ENCODE measurements at places on chromosomes 16 and 17.
A peak's percentile ranks its signal among the peaks of the same experiment; 100 is the strongest.

- DNase-seq: no peak
Observed at GRCh38 chr16:12828206-12828605, 24.5 kb upstream of the CPPED1 start.

- no peak for DNase-seq
Observed at GRCh38 chr17:3025421-3026124, 37.8 kb downstream of the OR1D5 start.

GRCh38 chr17:34306466-34306865 is 12.8 kb upstream of the CCL8 start:
- DNase-seq: no peak

DNA sequence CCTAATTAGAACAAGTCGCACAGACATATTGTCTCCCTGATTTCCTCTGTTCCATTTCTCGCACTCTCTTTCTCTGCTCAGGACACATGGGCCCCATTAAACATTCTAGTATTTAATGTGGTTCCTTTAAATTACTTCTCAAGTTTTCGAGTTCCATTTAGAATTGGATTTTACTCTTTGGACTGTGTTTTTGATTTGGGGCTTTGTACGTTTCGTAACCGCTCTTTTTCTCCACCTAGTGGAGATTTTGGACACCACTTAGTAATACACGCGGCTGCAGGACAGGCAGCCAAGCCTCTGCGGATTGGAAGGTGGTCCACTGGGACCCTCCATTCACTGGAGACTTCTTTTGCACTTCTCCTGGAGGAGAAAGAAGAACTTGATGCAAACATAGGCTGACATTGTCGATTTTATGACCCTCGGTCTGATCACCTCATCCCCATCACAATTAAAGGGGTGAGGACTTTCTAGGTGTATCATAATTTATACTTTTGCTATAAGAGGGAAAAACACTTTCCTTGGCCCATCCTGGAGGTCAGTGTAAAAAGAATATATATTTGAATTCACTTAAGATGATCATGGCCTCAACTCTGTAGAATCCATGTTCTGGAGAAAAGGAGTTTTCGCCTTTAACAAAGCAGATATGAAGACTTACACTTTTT is 85.7 kb downstream of the NOG start:
- DNase-seq: peak; percentile 77

DNA sequence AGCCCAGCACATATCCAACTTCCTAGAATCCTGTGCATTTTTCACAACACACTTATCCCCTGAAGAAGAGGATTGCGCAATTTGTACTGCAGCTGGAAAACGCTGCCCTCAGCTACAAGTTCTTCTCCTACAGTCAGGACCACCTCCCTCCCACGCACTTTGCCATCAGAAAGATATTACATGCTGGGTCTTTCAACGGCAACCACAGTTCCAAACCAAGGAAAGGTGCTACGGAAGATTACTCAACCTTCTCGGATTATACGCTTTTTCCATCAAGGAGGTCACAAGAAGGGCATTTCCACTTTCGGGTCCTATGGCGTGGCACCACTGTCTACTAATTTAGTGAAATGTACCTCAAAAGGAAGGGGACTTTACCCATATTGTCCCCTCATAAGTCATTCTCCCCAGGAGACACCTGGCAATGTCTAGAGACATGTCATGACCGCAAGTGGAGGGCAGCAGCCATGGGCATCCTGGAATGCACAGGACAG is 35.2 kb downstream of the USP7 start:
- no peak for DNase-seq

- no peak for DNase-seq
Observed at GRCh38 chr16:54546521-54546920, 259.9 kb upstream of the IRX3 start.

- DNase-seq: no peak
Observed at GRCh38 chr16:10646581-10647263, 48.0 kb downstream of the TEKT5 start.

GRCh38 chr16:80208015-80208414 is 332.8 kb upstream of the DYNLRB2 start:
- DNase-seq: no peak

DNA sequence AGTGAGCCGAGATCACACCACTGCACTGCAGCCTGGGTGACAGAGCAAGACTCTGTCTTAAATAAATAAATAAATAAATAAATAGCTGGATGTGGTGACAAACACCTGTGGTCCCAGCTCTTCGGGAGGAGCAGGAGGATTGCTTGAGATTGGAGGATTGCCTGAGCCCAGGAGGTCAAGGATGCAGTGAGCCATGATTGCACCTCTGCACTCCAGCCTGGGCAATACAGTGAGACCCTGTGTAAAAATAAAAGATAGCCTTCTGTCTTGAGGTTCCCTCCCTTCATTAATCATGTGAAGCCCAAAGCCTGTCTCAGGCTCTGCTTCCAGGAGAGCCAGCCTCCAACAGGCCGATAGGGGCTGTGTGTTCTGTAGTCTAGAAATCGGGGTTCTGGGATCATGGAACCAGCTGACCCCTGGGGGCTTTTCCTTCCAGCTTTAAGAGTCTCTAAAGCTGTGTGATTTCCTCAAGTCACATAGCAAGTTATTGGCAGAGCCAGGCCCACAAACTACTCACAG is 34.5 kb upstream of the IL34 start:
- no peak for DNase-seq

- peak; percentile 45 for DNase-seq
Observed at GRCh38 chr17:61474235-61474927, 22.2 kb downstream of the TBX4 start.

DNA sequence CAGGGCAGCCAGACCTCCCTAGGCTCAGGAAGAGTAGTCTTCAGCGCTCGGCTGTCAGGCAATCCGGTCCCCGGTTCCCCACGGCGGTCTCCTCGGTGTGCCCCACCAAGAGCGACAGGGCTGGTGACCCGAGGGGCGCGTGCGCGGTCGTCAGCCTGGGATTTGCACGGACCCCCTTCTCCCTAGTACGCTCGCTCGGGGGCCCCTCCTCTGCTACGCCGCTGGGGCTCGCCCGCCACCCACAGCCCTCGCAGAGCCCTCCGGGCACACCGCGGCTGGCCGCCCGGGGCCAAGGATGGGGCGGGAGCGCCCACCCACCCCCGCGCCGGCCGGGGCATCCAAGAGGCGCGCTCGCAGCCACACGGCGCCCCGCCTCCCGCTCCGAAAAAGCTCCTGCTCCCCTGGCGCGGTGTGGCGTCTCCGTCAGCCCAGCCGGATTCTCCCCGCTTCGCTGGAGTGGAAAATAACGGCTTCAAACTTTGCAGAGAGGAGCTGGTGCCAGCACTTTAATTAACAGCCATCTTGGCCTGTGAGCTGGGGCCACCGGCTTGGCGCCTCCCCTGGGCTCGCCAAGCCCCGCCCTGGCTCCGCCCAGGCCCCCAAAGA is 2.1 kb upstream of the C1QL1 start:
- peak; percentile 73 for DNase-seq

GRCh38 chr17:2264067-2264860 is 39.3 kb downstream of the SMG6 start:
- DNase-seq: no peak

- DNase-seq: peak; percentile 22
Observed at GRCh38 chr16:4200000-4200780, 41.7 kb downstream of the SRL start.

DNA sequence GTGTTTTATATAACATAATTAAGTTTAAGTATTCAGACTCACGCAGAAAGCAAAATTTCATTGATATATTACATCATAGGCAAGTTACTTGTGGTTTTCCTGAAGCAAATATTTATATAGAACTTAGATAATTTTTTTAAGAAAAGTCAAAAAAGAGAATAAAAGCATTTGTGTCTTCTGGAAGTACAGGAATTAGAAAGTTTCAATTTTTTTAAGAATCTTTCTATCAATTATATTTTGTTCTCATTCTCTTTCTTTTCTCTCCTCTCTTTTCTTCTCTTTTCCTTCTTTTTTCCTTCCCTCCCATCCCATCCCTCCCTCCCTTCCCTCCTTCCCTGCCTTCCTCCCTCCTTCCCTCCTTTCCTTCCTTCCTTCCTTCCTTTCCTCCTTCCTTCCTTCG is 120.7 kb upstream of the CDH8 start:
- DNase-seq: no peak

DNA sequence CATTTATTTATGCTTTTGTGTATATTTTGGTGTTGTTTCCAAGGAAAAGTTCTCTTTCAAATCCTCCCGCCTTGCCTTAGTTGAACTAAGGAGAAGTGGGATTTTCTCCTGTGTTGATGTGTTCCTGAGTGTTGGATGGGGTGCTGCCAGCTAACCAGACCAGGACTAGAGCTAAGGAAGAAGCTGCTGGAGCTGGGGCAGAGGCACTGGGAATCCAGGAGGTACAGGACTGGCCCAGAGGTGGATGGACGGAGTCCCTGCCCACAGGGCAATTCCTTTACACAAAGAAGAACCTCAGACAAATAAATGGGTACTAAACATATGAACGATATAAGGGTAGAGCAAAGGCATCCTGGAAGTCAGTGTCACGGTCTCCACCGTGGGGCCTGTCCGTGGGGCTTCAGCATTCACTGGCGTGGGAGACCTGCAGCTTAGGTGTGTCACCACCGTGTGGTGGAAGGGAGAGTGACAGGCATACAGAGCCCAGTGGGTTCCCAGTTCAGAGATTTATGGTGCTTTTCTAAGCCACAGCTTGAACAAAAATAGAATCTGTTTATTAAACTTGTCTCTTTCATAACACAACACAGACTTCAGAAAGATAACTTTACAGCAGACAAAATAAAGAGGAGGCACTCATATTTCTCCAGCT is 270.7 kb downstream of the NTN1 start:
- peak; percentile 2 for DNase-seq

DNA sequence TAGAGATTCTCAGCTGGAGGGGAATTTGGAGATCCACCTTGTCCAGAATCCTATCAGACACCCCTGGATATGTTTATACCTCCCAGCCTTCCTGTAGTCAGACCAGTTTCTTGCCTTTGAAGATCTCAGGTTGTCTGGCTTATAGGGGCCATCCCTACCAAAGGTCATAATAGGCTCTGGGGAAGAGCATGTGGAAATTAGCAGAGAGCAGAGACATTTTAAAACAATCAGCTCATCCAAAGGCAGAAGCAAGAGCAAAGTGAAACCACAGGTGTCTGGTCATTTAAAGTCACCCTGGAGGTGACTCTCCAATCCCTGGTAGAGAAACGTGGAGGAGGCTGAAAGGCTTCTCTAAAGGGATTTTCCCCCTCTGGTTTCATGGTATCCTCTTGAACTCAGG is 299.3 kb upstream of the EEF2KMT start:
- DNase-seq: no peak

GRCh38 chr16:53898993-53899392 is 195.0 kb downstream of the FTO start:
- no peak for DNase-seq

DNA sequence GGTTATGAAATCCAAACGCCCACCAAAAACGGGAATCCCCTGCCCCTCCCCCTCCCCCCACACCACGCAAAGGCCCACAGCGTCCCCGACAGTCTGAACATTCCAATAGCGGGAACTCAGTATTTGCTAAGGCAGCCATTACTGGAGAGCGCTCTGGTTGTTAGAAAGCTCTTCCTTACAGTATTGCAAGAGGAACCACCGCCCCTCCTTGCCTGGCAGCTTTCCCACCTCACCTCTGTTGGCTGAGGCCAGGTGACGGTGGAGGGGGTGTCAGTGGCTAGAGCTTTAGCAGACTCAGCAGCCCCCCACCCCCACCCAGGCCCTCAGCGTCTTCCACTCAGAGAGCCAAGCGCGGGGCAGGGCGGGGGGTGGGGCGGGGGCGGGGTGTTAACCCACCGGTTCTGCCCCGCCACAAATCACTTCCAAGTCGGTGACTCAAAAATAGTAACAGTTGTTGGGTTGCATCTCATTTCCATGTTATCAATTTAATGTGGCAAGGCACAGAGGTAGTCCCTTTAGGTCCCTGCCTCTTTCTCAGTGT is 2.2 kb upstream of the PLEKHH3 start:
- DNase-seq: peak; percentile 79

DNA sequence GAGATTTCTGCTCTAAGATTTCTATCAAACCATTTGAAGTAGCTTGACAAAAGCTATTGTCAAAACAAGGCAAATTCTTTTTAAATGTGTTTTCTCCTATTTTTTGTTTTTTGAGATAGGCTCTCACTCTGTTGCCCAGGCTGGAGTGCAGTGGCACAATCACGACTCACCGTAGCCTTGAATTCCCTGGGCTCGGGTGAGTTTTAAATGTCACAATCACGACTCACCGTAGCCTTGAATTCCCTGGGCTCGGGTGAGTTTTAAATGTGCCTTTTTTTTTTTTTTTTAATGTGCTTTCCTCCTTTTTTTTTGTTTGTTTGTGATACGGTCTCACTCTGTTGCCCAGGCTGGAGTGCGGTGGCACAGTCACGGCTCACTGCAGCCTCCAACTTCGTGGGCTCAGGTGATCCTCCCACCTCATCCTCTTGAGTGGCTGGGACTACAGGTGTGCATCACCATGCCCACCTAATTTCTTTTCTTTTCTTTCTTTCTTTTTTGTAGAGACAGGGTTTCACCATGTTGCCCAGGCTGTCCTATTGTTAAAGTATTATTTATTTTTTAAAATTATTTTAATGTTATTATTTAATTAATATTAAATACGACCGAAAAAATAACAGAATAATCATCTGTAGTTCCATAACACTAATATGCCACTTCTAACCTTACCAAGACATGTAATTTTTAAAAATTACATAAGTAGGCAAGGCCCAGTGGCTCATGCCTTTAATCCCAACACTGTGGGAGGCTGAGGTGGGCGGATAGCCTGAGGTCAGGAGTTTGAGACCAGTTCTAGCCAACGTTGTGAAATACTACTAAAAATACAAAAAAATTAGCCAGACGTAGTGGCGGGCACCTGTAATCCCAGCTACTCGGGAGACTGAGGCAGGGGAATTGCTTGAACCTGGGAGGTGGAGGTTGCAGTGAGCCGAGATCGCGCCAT is 69.7 kb upstream of the FA2H start:
- no peak for DNase-seq

DNA sequence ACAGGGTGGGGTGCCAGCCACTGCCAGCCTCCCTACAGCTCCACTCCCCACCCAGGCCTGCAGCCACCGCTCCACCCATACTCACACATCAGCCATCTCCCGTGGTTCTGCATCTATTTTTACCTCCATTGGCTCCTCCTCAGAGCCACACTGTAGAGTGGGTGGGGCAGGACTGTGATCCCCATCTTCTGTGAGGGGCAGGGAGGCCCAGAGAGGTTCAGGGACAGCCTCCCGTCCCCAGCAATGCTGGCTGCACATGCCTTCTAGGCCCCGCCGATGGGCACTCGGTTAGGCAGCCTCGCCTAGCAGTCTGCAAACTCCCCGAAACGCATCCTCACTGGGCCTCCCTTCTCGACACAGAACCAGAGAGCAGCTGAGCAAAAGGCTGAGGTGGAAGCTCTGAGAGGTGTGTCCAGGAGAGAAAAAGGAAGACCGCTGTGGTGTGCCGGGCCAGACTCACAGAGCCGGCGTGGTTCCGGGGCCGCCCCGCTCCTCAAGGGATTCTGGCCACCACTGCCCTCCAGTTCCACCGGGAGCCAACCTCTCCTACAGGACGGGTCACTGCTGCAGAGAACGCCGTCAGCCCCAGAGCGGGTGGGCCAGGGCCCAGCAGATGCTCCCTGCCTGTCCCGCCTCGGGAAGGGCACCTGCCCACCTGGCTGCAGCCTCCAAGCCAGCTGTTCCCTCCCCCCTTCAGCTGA is 71.9 kb downstream of the ABR start:
- DNase-seq: no peak

- DNase-seq: no peak
Observed at GRCh38 chr17:19533718-19534561, at the start of gene SLC47A1. Gene SLC47A1 (plus strand): TSS chr17:19533854. CDS start chr17:19533940, 86 bp downstream.

- DNase-seq: no peak
Observed at GRCh38 chr16:85667261-85667660, 21.5 kb downstream of the GINS2 start.

All from NCI-H1694 treated with DMSO at 0.1 percent for 48 hours (cell line).